ENCODE measurements at places on chromosomes 3 and 15.

GRCh38 chr3:24182756-24183155, 237.7 kb downstream of the NR1D2 start:
- DNase-seq = no peak

DNA sequence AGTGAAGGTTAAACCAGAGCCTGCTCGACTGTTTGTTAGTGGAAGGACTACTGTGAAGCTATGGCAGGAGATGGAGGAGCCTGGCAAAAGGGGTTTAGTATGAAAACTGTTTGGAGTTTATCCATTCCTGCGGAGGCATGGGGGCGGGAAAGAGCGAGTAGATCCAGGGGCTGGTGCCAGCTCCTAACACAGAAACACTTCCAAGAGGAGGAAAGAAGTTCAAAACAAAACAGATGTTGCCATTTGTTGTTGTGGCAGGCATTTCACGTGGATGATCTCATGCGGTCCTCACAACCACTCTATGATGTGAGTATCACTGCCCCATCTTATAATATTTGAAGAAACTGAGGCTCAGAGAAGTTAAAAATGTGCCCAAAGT, 30.7 kb upstream of the KY start:
- no peak for DNase-seq

- no peak for DNase-seq
Observed at GRCh38 chr15:66105286-66106265, 148.0 kb downstream of the MEGF11 start.

DNA sequence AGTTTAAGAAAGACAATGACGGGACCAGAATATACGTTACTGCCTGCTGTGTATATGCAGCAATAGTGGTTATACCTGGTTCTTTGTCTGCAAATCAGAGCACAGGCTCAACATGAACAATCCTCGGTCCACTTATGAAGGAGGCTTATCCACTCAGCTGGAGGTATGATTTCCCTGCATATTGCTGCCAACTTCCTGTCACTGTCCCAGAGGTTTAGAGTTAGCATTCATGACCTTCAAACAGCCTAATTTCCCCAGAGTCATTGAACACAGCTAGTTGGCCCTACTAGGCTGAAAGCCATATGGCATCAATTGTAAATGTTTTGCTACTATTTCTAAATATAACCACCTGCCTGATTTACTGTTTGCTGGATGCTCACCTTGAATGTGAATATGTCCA, 224.9 kb upstream of the ZNF717 start:
- no peak for DNase-seq

DNA sequence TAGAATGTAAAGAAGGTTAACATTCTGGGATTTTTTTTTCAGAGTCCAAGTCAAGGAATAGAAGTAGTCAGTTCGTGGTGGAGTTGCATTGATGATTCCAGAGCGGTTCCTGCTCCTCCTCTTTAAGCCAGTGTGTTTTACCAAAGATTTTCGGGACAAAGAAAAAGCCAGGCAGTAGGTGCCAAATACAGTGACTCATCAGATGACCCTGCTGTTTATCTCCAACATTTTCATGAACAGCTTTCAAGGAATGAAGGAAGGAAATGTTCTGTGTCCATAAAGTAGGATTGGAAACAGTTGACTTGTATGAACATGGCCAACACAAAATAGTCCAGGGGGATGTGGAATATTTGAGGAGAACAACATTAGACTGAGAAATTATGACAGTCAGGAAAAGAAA, 142.4 kb upstream of the TMC3 start:
- no peak for DNase-seq

- DNase-seq = no peak
Observed at GRCh38 chr15:34116620-34117019, 14.7 kb downstream of the PGBD4 start.

- no peak for DNase-seq
Observed at GRCh38 chr3:46902188-46902631, 24.7 kb downstream of the PTH1R start.

GRCh38 chr3:151204530-151205402, 1.8 kb upstream of the GPR171 start:
- DNase-seq = no peak

DNA sequence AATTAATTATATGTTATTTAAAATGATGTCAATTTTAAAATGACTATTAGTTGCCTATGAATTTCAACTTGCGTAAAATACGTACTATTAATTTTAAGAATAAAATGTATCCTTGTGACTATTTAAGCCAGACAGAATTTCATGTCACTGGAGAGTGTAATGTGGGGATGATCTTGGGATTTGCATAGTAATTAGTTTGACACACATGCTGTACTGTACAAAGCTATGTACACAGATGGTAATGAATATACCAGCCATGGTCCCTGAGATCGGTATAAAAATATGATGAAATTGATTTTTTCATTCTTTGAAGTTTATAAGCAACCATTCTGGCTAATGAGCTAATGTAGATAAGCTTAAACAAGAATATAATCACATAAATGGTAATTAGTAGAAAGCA, 134.4 kb upstream of the ROBO1 start:
- no peak for DNase-seq

DNA sequence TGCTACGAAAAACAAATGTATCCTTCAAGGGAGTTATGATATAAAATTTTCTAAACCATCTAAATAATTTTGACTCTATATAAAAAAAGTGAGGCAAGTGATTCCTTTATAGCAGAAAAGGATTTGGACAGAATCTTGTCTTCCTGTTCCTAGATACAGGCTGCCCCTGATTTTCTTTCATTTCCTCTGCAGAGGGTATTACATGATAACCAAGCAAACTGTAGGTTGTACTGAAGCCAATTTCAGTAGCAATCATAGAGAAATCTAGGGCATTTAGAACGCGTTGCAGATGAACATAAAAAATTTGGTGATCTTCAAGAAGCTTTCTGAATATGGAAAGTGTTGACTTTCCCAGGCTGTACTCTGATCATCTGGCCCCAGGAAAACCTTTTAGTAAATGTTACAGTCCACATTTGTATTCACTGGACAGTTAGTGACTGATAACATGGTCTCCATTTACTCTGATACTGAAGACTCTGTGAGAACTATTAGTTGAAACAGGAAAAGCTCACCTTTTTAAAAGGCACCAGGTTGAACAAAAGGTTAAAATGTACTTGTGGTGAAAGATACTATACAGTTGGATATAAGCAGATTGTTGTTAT, 9.1 kb upstream of the UTS2B start:
- no peak for DNase-seq

GRCh38 chr3:144893980-144894379, 922.4 kb downstream of the DIPK2A start:
- DNase-seq = no peak
